ENCODE measurements at places on chromosomes 4 and X. TPM values are rescaled to one million over a fixed set of nuclear protein-coding genes. Genes with fewer than 3 reads are reported as not detected.

The CDX4 gene
- not detected for polyA plus RNA-seq

The TRPC5OS gene
- not detected for polyA plus RNA-seq

The SLC4A4 gene
- 14.7 TPM for polyA plus RNA-seq

The ERAS gene
- polyA plus RNA-seq = not detected

GRCh38 chr4:76238236-76238635, 13.3 kb upstream of the FAM47E start:
- DNase-seq = no peak

DNA sequence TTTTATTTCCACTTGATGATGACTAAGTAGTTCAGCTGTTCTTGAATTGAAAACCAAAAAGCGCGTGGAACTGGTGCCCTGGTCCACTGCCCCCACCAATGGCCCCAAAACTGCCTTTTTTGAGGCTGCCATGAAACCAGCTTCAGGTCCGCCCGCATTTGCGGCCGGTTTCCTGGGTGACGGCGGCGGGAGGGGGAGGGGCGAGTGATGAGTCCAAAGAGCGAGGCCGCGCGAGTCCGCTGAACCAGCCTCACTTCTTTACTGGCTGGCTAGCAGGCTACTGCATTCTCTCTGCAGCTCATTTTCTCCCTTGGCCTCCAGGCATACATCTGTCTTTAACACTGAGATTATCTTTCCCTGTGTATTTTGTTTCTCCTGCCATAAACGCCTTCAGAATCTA, 72.9 kb upstream of the FABP2 start:
- no peak for DNase-seq

GRCh38 chr4:25494166-25494565, 117.1 kb downstream of the ANAPC4 start:
- DNase-seq = no peak

All from AG04450 (cell line).